H7 (cell line): ENCODE measurements at places on chromosomes 1 and 21.

GRCh38 chr21:17979763-17980162 lies 160.6 kb upstream of the C21orf91 start:
- no peak for DNase-seq

- DNase-seq, result no peak
Observed at GRCh38 chr1:206495493-206496046, 11.8 kb upstream of the RASSF5 start.

- no peak for DNase-seq
Observed at GRCh38 chr1:57711326-57711725, 287.5 kb upstream of the DAB1 start.

GRCh38 chr1:24743404-24744211 lies 1.6 kb upstream of the CLIC4 start:
- DNase-seq, result no peak

DNA sequence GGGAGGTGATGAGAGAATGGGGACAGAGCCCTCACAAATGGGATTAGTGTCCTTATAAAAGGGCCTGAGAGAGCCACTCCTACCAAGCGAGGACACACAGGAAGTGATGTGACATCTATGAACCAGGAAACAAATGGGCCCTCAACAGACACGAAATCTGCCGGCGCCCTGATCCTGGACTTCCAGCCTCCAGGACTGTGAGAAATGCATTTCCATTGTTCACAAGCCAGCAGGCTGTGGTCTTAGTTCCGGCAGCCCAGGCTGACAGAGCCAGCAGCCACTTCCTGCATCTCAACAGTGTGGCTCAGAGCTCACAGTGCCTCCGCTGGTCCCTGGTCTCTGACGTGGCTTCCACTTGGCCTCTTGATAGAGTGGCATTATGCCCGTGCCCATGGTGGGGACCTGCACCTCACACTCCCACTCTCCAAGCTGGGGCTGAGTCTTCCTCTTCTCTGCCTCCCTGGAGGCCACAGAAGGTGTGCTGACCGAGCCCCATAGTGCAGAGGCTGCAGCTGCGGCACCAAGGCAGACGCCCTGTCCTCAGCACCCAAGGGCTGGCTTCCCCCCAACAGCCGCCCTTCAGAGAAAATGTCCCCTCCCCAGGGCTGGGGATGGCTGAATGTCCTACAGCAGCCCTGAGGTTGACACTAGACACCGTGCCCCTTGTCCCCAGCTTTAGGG lies 44.9 kb downstream of the ACOT7 start:
- no peak for DNase-seq

GRCh38 chr1:226643611-226644540 lies 95.2 kb downstream of the ITPKB start:
- no peak for DNase-seq

GRCh38 chr1:3117879-3118278 lies 48.9 kb downstream of the PRDM16 start:
- DNase-seq, result no peak

- DNase-seq, result no peak
Observed at GRCh38 chr21:18914570-18914969, 511.0 kb upstream of the TMPRSS15 start.

GRCh38 chr1:40662864-40663263 lies 2.6 kb downstream of the RIMS3 start:
- DNase-seq, result no peak

GRCh38 chr1:208587110-208587509 lies 342.9 kb upstream of the PLXNA2 start:
- no peak for DNase-seq

DNA sequence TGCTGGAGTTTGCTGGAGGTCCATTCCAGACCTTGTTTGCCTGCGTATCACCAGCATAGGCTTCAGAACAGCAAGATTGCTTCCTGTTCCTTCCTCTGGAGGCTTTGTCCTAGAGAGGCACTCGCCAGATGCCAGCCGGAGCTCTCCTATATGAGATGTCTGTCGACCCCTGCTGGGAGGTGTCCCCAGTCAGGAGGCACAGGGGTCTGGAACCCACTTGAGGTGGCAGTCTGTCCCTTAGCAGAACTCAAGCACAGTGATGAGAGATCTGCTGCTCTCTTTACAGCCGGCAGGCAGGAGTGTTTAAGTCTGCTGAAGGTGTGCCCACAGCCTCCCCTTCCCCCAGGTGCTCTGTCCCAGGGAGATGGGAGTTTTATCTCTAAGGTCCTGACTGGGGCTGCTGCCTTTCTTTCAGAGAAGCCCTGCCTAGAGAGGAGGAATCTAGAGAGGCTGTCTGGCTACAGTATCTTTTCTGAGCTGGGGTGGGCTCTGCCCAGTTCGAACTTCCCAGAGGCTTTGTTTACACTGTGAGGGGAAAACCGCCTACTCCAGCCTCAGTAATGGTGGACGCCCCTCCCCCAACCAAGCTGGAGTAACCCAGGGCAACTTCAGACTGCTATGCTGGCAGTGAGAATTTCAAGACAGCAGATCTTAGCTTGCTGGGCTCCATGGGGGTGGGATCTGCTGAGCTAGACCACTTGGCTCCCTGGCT lies 205.0 kb downstream of the GPR52 start:
- DNase-seq, result no peak

DNA sequence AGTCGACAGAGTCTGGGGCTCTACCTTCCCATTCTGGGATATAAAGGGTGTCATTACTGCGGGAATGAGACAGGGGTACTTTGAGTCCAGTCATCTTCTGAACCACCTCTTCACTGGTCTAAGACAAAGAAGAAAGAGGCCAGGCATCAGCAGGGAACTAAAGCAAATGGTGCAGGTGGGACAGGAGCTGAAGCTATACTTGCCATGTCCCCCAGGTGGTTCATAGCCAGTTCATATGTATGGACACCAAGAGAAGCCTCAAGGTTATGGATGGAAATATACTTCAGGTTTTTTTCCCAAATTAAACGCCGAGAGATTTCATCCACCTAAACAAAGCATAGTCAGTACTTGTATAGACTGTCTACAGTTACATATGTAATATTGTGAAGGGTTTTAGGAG lies 2.2 kb downstream of the CTSK start:
- DNase-seq, result no peak

DNA sequence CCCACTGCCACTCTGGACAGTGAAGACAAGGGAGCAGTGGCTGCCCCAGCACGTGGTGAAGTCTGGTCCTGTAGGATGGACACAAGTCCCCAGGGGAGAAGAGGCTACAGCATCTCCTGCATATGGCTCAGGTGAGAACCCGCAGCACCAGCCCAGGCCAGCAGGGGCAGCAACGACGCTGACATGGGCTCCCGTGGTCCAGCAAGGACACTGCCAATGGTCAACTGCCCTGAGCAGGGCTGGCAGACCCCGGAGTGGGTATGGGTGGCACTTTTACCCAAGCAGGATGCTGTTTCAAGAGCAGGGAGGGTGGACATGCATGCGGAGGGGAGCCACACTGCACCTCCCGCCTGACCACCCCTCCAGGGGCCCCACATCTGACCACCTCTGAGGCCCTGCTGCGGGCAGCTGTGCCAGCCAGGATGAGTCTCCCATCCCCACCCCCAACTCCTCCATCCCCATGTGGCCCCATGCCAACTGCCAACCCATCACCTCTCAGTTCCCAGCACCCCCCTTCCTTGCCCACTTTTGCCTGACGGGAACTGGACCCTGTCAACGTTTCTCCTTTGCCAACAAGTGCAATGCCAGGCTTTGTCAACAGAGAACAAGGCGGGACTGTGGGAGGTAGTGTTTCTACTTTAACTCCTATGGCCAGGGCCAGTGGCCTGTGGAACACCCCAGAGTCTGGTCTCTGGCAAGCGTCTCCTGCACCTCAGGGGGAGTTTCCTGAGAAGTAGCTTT lies 8.6 kb downstream of the MORN1 start:
- peak; percentile 95 for DNase-seq

- no peak for DNase-seq
Observed at GRCh38 chr1:205098242-205098641, 14.0 kb upstream of the TMEM81 start.

DNA sequence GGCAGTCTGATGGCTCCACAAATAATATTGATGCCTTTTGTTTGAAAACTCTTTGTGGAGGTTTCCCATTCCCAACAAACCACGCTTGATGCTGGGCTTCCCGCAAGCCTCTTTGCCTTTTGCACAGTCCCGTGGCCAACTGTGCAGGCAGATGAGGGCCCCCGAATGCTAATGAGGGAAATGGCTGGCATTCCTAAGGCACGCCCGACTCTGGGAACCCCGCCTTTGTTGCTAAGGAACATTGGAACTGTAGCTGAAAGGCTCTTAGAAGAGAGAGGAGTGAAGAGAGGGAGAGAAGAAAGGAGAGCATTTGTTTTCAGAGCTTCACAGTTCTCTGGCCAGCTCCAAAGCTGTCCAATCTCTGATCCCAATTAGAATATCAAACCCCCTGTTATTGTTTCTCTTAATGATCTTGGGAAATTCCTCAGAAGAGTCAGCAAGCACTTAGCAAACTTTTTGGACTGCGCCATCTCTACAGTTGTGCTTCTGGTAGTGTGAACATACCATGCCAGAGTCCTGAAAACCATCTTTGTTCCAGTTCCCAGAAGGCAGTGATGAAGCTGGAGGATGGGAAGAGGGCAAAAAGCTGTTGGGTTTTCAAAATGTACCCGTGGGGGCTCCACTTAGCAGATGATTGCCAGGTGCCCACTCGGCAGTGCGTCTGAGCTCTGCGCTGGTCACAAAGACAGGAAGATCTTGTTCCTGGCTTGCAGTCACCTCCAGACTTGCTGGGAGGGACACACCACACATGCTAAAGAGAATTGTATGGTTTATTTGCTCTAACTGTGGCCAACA lies 60.1 kb upstream of the CYP2J2 start:
- DNase-seq, result no peak

GRCh38 chr1:52182874-52183400 lies 41.0 kb downstream of the ZFYVE9 start:
- DNase-seq, result no peak

DNA sequence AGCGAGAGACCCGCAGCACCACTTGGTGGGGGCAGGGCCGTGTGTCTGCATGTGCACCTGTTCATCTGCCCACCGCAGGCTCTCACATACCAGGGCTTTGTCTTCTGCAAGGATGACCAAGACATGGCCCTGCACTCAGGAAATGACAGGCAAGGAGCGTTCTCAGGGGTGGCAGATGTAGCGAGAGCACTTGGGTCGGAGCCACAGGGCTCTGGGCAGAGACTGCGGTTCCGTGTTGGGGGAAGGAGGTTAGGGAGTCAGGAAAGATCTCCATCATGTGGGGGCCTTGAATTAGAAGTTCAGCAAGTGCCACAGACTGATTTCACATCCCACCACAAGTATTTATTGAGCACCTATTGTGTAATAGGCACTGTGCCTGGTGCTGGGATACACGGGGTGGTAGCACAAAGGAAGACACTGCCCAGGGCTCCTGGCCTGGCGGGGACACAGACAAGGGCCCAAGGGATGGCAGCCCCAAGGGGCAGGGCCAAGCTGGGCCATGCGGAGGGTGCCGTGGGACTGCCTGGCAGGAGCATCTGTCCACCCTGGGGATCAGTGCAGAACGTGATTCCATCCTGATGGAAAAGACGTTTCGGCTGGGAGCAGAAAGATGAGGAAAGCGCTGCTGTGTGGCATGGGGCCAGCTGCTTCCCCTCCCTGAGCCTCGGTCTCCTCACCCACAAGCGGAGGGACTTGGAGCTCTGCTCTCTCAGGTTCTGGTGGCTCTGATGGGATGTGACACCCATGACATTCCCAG lies 11.4 kb upstream of the SPSB1 start:
- no peak for DNase-seq

- no peak for DNase-seq
Observed at GRCh38 chr1:214943054-214943453, 139.5 kb upstream of the KCNK2 start.

GRCh38 chr1:78606274-78606673 lies 14.0 kb upstream of the IFI44L start:
- DNase-seq, result no peak
